ENCODE measurements at places on chromosomes 4 and X.

DNA sequence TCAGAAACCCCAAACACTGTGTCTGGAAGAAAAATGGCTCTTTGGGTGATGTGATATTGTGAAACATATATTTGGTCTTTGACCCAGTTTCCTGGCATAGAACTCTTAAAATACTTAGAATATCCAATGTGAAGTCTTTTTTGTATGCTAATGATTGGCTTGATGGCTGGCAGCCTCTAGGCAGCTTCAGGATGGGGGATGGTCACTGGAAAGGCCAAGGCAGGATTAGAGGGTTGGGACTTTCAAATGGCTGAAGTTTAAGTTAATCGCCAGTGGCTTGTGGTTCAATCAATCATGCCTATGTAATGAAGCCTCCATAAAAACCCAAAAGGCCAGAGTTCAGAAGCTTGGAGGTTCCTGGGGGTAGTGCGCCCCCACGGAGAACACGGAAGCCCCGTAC is 33.5 kb upstream of the ESX1 start:
- DNase-seq, result no peak

GRCh38 chr4:176014583-176015108 is 51.0 kb upstream of the WDR17 start:
- no peak for DNase-seq

DNA sequence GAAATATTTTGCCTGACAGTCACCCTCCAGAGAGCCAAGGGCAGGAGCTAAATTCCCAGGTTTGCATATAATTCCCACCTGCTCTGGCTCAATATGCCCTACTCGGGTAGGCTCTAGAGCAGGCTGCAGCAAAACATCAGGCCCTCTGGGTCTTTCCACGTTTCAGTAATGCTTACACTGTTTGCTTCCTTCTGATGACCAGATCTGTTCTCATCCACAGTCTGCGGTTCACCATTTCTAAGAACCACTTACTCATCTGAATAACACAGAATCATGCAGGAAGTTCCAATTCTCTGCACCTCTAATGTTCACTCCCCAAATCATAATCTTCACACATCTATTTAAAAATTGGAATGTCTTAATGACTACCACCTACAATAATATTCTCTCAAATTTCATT is 141.4 kb downstream of the PPP3CA start:
- no peak for DNase-seq

- no peak for DNase-seq
Observed at GRCh38 chr4:112340023-112340422, 42.9 kb downstream of the ALPK1 start.

- DNase-seq, result no peak
Observed at GRCh38 chr4:140969296-140969695, 164.0 kb downstream of the RNF150 start.

GRCh38 chrX:65688403-65688871 is 21.0 kb downstream of the MSN start:
- DNase-seq, result no peak

- no peak for DNase-seq
Observed at GRCh38 chr4:176898791-176899190, 106.1 kb upstream of the VEGFC start.

- DNase-seq, result no peak
Observed at GRCh38 chr4:88675543-88675942, 22.1 kb downstream of the NAP1L5 start.

- no peak for DNase-seq
Observed at GRCh38 chrX:139691843-139692505, 16.0 kb downstream of the MCF2 start.

All from Panc1 (cell line).